Parietal lobe (tissue), 2 donors: ENCODE measurements at places on chromosomes 3 and 15. TPM values are rescaled to one million over a fixed set of nuclear protein-coding genes. Genes with fewer than 3 reads are reported as not detected.

Gene TP63
- 0.63 TPM for total RNA-seq

Gene MYZAP
- 0.63 TPM for total RNA-seq

Gene MUC20
- 10.0 TPM for total RNA-seq

Gene LYZL4
- total RNA-seq = not detected

Gene CLDN11
- 2.8 TPM for total RNA-seq

Gene IL17RB
- total RNA-seq = 2.2 TPM

Gene ST8SIA2
- 150 TPM for total RNA-seq

Gene CFAP92
- total RNA-seq = 1.6 TPM

Gene GP9
- not detected for total RNA-seq
